ENCODE measurements at places on chromosomes 16 and 17.

DNA sequence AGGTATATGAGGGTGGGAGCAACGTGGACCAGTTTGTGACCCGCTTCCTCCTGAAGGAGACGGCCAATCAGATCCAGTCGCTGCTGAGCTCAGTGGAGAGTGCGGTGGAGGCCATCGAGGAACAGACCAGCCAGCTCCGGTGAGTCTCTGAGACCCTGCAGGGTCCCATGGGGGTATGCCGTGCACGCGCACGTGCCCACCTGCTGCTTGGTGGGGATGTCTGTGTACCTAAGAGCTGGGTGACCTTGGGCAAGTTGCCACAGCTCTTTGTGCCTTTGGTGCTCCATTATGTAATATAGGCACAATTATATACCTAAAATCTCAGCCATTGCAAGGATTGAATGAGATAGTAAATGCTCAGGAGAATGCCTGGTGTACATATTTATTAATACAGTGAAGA, 22.4 kb downstream of the NECAB2 start:
- no peak for DNase-seq

- DNase-seq = no peak
These were observed 1.8 kb upstream of the GIP start for GRCh38 chr17:48970224-48970623.

DNA sequence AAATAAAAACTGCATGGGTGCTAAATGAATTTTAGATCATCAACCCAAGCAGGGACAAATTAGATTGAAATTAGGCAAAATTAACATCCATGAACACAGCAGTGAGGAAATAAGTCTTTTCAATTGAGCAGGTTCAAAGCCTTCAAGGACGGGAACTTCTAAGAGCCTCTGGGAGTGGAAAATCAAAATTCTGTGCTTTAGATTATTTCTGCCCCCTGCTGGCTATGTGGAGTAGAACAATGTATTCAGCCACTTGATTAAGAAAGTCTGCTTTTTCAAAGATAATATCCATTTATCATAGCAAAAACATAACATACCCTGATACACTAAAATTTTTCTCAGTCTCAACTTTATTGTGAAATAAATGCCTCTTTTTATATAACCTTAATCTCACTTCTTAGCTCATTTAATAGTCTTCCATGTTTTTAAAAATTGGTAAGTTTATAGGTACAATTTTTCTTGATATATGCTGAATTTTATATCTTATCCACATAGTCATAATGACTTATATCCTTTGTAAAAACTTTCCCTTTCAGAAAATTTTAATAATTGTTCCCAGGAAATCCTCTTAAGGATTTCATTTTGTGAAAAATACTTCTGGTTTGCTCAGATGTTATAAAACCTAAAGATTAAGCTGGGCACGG, 28.1 kb upstream of the NOL11 start:
- DNase-seq = peak; percentile 2

DNA sequence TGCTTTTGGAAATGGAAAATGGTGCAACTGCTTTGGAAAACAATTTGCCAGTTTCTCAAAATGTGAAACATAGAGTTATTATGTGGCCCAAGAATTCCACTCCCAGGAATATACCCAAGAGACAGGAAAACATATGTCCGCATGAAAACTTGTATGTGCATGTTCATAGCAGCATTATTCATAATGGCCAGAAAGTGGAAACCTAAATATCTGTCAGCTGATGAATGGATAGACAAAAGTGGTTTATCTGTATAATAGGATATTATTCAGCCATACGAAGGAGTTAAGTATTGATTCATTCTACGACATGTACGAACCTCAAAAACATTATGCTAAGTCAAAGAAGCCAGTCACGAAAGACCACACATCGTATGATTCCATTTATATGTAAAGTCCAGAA, 7.7 kb upstream of the COTL1 start:
- DNase-seq = no peak

DNA sequence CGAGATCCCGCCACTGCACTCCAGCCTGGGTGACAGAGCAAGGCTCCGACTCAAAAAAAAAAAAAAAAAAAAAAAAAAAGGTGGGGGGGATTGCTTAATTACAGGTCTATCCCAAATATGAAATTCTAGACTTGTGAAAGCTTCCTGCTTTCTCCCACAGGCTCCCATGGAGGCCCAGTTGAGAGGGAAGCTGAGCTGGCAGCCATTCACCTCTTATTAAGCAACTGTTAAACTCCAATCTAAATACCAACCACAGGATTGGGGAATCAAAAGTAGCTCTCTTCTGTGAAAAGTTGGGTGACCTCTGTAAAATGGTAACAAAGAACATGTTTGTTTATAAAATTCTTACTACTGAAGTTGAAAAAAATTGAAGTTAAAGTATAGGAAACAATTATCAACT, 45.8 kb upstream of the STAC2 start:
- no peak for DNase-seq

GRCh38 chr16:82899006-82899405, 272.2 kb downstream of the CDH13 start:
- DNase-seq = no peak

DNA sequence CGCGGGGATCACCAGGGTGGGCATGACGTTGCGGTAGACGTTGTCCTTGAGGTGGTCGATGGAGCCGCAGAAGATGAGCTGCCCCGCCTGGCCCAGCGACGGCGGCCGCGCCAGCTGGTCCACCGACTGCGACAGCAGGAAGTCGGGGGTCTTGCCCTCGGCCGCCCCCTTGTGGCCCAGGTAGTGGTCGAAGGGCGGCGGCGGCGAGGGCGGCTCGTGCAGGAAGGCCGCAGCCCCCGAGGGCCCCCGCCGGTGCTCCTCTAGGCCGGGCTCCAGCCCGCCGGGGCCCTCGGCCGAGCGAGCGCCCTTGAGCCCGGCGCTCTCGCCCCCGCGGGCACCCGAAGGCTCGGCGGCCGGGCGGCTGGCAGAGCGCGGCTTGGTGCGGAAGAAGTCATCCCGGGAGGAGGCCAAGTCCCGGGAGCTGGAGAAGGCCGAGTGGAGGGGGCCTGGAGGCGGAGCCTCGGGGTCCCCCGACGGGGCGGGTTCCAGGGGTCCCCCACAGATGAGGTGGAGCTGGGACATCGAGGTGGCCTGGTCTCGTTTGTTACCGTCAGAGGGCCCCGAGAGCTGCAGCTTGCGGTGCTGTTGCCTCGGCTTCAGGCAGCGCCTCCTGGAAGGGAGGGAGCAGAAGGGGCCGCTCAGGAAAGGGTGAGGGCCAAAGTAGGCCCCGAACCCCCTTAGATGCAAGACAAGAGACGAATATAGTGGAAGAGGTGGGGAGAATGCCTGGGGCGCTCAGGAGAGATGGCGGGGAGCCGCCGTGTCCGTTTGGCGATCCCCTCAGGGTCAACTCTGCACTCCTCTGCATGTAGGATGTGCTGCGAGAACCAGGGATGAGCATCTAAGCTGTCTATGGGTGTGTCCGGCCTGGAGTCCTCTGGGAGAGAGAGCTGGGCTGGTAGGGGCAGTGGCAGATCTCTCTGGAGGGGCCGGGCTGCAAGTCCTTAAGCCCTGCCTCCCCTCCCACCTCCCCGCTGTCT, 8.8 kb downstream of the FAM171A2 start:
- DNase-seq = peak; percentile 37

- no peak for DNase-seq
These were observed 13.2 kb upstream of the RBFOX3 start for GRCh38 chr17:79623786-79624717.

DNA sequence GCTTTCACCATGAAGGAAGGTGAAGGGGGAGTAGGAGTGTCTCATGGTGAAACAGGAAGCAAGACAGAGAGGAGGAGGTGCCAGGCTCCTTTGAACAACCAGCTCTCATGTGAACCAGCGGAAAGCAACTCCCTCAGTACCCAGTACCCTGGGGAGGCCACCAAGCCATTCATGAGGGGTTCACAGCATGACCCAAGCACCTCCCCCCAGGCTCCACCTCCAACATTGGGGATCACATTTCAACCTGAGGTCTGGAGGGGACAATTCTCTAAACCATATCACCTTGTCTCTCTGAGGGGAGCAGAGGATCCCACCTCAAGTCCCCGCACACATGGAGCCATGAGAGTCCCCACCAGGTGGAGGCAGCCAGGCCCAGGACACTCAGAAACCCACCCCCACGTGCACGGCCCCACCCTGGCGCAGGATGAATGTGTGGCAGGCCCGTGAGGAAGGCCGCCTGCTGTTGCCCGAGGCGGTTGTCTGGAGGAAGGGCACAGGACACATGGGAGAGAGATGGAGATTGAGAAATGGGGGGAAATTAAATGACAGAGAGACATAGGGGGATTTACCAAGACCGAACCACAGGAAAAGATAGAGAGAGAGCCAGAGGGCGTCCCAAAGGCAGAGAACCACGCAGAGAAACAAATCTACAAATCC, 85.9 kb downstream of the TMEM132E start:
- no peak for DNase-seq

DNA sequence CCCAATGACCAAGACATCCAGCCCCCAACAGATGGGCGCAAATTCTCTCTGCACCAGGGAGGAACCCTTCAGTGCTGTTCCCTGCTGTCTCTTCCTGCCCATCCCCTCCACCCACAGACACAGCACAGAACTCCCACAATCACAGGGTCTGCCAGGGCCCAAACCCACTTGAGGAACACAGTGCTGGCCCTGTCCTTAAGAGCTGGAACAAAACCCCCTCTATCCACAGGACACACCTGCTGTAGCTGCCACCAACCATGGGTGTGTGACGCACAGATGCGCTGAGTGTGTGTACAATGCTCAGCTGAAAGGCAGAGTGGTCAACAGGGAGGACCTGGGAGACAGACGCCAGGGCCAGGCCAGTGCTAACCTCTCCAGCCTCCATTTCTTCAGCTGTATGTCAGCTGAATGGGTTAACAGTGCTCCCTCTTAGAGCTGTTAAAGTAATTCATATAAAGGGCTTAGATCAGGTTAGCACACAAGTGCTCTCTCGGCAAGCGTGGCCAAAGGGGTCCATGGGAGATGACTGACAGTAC, 62.1 kb downstream of the AMFR start:
- DNase-seq = no peak

DNA sequence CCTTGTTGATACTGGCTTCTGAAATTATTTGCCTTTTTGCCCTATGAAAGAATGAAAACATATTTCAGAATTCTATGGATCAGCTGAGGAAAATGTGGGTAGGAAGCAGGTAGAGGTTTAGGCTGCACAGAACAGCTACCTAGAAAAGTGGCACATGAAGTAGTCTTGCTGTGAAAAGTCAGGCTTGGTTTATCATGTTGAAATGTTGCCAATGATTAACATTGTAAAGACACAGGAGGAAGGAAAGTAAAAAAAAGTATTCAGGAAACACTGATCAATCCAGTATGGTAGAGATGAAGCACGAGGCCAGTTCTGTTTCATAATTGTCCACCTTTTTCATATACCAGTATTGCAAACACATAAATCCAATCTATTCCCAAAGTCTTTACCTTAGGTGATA, 29.9 kb downstream of the ABCA6 start:
- no peak for DNase-seq

DNA sequence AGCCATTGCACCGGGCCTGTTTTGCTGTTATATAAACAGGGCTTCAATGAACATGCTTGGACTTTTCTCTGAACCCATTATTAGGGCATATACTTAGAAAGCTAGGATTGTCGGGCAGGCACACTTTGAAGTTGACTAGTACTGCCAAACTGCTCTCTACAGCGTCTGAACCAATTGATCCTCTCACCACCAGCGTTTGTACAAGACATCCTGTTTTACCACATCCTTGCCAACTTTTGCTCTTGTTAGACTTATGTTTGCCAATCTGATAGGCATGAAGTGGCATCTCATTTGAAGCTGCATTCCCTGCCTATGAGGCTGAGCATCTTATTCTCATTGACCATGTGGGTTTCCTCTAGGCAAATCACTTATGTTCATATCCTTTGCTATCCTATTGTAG, 7.4 kb upstream of the PPP1R9B start:
- DNase-seq = no peak

DNA sequence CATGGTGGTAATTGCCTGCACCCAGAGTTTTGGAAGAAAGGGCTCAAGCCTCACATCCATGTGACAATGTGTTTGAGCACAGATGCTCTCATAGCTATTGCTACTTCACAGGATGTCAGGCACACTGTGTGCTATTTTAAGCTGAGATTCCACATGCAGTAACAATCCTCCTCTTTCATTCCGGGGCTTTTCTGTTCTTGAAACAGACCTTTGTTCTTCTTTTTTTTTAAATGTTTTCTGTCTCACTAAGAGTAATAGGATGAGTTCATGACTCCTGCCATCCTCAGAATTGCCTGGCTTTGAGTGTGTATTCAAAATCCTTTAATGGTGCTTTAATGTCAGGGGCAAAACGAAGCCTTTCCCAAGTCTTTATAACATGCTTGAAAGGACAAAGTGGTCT, 198.9 kb downstream of the ABCC12 start:
- no peak for DNase-seq

DNA sequence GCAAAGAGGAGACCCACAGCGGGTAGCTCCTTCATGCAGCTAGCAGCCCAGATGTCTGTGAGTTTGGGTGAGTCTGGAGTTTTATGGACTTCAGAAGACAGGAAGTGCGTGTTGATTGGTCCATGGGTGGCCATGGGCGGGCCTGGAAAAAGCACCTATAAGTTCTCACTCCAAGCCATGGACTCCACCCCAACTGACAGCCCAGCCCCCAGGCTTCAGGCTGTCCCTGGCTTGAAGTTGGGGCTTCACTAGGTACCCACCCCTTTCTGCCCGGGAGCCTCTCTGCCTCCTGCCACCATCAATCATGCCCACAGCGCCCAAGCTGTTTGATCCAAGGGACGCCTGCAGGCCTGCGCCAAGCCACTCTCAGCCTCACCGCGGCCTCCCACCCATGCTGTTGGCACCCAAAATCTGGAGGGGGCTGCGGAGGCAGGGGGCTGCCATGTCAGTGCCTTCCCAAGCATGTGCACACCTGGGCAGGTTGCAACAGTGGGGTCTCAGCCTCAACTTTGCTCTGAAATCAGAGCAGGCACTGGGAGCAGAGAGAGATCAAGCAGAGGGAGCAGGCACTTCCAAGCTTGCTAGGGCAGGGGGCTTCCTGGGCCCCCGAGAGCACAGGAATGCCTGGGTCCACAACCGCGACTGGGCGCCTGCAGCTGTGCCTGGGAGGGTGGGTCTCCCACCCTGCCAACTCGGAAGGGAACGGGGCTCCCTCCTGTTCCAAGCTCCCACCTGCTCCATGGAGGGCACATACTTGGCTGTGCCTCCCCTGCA, 1503.7 kb downstream of the CDH11 start:
- DNase-seq = no peak
